Activated naive CD8-positive, alpha-beta T cell treated with anti-CD3 and anti-CD28 coated beads for 36 hours (primary cell): ENCODE measurements at places on chromosomes 4 and X. TPM values are rescaled to one million over a fixed set of nuclear protein-coding genes. Genes with fewer than 3 reads are reported as not detected.
A peak's percentile ranks its signal among the peaks of the same experiment; 100 is the strongest.

Gene PABPC1L2B
- total RNA-seq: not detected

Gene C4orf51
- total RNA-seq: not detected

Gene ITM2A
- total RNA-seq: 60.5 TPM

Gene GUCY1A1
- total RNA-seq: 0.04 TPM

Gene FRAS1
- total RNA-seq: 0.24 TPM

- no peak overlapping the region for H3K4me3 ChIP-seq
- H3K36me3 ChIP-seq: peaks cover 21% of the 10 kb centered on the region
- DNase-seq: no peak
- H3K27ac ChIP-seq: no peak overlapping the region
These were observed 324.0 kb downstream of the ARHGAP10 start for GRCh38 chr4:148055844-148056243.

- H3K27ac ChIP-seq: no peak overlapping the region
- H3K36me3 ChIP-seq: peaks cover 13% of the 10 kb centered on the region
- no peaks in the 10 kb centered on the region for H3K27me3 ChIP-seq
- peaks cover 37% of the 10 kb centered on the region for H3K4me1 ChIP-seq
- no peak overlapping the region for H3K4me3 ChIP-seq
- DNase-seq: no peak
These were observed 165.6 kb downstream of the SH3KBP1 start for GRCh38 chrX:19721726-19722370.

DNA sequence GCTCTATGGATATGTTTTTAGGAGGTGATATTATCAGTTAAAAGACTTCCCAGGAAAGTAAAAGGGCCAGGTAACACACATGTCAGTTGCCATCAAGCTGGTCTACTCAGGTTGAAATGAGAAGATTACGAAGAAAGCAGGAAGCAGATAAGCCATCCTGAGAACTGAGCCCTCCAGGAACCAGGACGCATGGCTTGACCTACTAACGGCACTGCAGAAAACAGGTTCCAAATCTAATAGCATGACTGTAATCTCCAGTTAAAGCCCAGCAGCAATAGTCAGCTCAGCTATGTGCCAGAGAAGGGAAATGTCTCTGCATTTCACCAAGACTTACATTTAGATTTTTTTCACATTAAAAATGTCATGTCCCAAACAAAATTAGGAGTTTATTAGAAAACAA is 77.9 kb downstream of the APBB2 start:
- H3K4me1 ChIP-seq: no peaks in the 10 kb centered on the region
- no peak overlapping the region for H3K27ac ChIP-seq
- no peak overlapping the region for H3K4me3 ChIP-seq
- no peak for DNase-seq
- no peaks in the 10 kb centered on the region for H3K36me3 ChIP-seq
- H3K27me3 ChIP-seq: no peaks in the 10 kb centered on the region

- H3K27me3 ChIP-seq: no peaks in the 10 kb centered on the region
- H3K27ac ChIP-seq: no peak overlapping the region
- H3K4me3 ChIP-seq: no peak overlapping the region
- no peaks in the 10 kb centered on the region for H3K36me3 ChIP-seq
These were observed 8.2 kb upstream of the TEX11 start for GRCh38 chrX:70916754-70917153.

DNA sequence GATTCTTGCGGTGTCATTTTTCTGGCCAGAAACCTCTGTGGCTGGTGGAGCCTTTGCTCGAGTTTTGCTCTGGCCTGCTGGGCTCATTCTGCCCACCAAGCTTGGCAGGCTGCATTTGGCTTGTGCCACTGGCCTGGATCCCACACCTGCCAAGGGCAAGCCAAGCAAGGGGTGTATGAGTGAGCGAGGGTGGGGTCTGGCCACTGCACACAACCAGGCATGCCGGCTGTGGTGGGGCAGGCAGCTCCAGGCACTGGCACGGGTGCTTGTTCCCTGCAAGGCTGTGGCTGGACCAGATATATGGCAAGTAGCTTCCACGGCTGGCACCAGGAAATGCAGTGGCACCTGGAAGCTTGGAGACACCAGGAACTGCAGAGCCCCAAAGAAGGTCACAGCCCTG is 68.6 kb upstream of the PPP3CA start:
- H3K36me3 ChIP-seq: peaks cover 6% of the 10 kb centered on the region
- H3K27me3 ChIP-seq: peaks cover 54% of the 10 kb centered on the region
- no peak for DNase-seq
- H3K4me3 ChIP-seq: no peak overlapping the region
- H3K4me1 ChIP-seq: peaks cover 34% of the 10 kb centered on the region
- no peak overlapping the region for H3K27ac ChIP-seq

GRCh38 chrX:31209005-31209628 is 137.3 kb upstream of the FTHL17 start:
- no peaks in the 10 kb centered on the region for H3K27me3 ChIP-seq
- no peak overlapping the region for H3K4me3 ChIP-seq
- H3K4me1 ChIP-seq: no peaks in the 10 kb centered on the region

GRCh38 chr4:7108046-7108625 is 40.3 kb upstream of the GRPEL1 start:
- H3K36me3 ChIP-seq: no peaks in the 10 kb centered on the region
- no peak overlapping the region for H3K4me3 ChIP-seq
- no peaks in the 10 kb centered on the region for H3K27me3 ChIP-seq
- H3K27ac ChIP-seq: no peak overlapping the region
- peaks cover 3% of the 10 kb centered on the region for H3K4me1 ChIP-seq
- no peak for DNase-seq

GRCh38 chr4:164207460-164207859 is 546.5 kb upstream of the SMIM31 start:
- H3K4me1 ChIP-seq: no peaks in the 10 kb centered on the region
- no peaks in the 10 kb centered on the region for H3K36me3 ChIP-seq
- H3K4me3 ChIP-seq: no peak overlapping the region
- H3K27me3 ChIP-seq: no peaks in the 10 kb centered on the region

- no peaks in the 10 kb centered on the region for H3K36me3 ChIP-seq
- peaks cover 4% of the 10 kb centered on the region for H3K27me3 ChIP-seq
- H3K4me3 ChIP-seq: no peak overlapping the region
- H3K4me1 ChIP-seq: no peaks in the 10 kb centered on the region
- DNase-seq: no peak
- H3K27ac ChIP-seq: no peak overlapping the region
These were observed 11.6 kb downstream of the NPY2R start for GRCh38 chr4:155220025-155220424.

- DNase-seq: peak; percentile 54
- H3K36me3 ChIP-seq: peaks cover 3% of the 10 kb centered on the region
- peaks cover 25% of the 10 kb centered on the region for H3K4me1 ChIP-seq
- peaks cover 30% of the 10 kb centered on the region for H3K27me3 ChIP-seq
These were observed 605 bp downstream of the ANXA5 start for GRCh38 chr4:121696170-121696580.

DNA sequence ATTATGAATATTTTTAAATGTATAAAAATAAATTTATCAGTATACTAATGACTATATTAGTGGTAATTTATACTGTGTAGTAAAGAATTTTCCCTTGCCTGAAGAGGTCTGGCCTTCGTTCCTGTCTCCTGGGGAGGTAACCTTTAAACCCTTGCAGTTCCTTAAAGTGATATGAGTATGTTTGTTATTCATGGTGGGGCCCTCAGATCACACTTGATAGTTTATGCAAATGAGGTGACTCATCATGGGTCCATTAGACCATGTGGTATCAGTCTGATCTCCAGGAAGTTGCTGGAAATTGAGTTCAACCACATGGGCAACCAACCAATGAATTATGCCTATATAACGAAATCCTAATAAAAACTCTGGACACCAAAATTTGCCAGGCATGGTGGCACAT is 904.1 kb downstream of the RPA4 start:
- no peak for DNase-seq
- no peaks in the 10 kb centered on the region for H3K4me1 ChIP-seq
- no peak overlapping the region for H3K4me3 ChIP-seq

- no peak overlapping the region for H3K4me3 ChIP-seq
- no peak overlapping the region for H3K27ac ChIP-seq
- no peaks in the 10 kb centered on the region for H3K27me3 ChIP-seq
- no peak for DNase-seq
- no peaks in the 10 kb centered on the region for H3K36me3 ChIP-seq
- H3K4me1 ChIP-seq: peaks cover 11% of the 10 kb centered on the region
These were observed 76.1 kb upstream of the IRF2 start for GRCh38 chr4:184550476-184550875.

DNA sequence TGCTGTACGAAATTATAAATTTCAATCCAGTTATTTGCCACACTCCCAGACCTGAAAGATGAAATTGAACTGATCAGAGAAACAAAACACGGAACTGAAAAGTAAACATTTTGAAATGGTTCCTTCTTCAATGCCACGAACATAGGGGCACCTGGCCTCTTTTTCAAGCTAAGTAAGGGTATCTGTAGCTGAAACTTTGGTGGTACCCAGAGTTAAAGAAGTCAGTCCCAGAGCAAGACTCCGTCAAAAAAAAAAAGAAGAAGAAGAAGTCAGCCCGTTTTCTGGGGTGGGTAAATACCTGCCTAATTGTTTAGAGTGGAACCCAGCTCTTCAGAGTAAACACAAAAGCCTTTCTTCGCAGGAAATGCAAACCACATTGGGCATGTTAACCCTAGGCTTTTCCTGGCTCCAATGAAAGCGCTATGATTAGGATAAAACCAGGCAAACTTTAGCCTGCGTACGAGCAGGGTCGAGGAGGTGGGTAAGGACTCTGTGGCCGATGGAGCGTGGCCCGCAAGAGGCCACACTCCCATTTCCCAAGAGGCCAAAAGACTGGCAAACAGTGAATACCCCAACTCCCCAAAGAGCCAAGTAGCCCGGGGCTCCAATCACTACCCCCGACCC is 1.3 kb downstream of the ANTXR2 start:
- H3K4me1 ChIP-seq: peaks cover 61% of the 10 kb centered on the region
- H3K27ac ChIP-seq: peak overlapping the region; percentile 80
- no peaks in the 10 kb centered on the region for H3K27me3 ChIP-seq
- no peak for DNase-seq
- H3K36me3 ChIP-seq: peaks cover 14% of the 10 kb centered on the region

- peaks cover 3% of the 10 kb centered on the region for H3K4me1 ChIP-seq
- H3K4me3 ChIP-seq: no peak overlapping the region
- H3K27me3 ChIP-seq: peaks cover 62% of the 10 kb centered on the region
- no peak overlapping the region for H3K27ac ChIP-seq
These were observed 3.2 kb downstream of the SOWAHB start for GRCh38 chr4:76894537-76895255.

GRCh38 chrX:131359611-131360010 is 70.5 kb upstream of the IGSF1 start:
- no peak for DNase-seq
- no peak overlapping the region for H3K4me3 ChIP-seq
- H3K27me3 ChIP-seq: no peaks in the 10 kb centered on the region

GRCh38 chr4:46081248-46081647 is 42.6 kb downstream of the GABRG1 start:
- no peaks in the 10 kb centered on the region for H3K36me3 ChIP-seq
- H3K4me1 ChIP-seq: no peaks in the 10 kb centered on the region
- no peaks in the 10 kb centered on the region for H3K27me3 ChIP-seq
- no peak overlapping the region for H3K27ac ChIP-seq
